ENCODE measurements at places on chromosomes 4 and X. TPM values are rescaled to one million over a fixed set of nuclear protein-coding genes. Genes with fewer than 3 reads are reported as not detected.
A peak's percentile ranks its signal among the peaks of the same experiment; 100 is the strongest.

GRCh38 chr4:165096776-165097175, 15.9 kb downstream of the TMEM192 start:
- DNase-seq, result no peak

Gene USP17L17
- not detected for total RNA-seq

- DNase-seq, result peak; percentile 21
These were observed 1212.2 kb upstream of the TENM3 start for GRCh38 chr4:181030961-181031360.

DNA sequence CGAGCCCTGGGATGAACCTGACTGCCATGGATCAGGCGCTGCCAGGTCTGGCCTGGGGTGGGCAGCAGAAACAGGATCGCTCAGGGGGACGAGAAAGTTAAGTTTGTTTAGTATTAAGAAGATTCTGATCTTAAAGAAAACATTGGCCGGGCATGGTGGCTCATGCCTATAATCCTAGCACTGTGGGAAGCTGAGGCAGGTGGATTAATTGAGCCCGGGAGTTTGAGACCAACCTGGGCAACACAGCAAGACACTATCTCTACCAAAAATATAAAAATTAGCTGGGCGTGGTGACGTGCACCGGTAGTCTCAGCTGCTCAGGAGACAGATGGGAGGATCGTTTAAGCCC, 696 bp upstream of the FLNA start:
- DNase-seq, result no peak

DNA sequence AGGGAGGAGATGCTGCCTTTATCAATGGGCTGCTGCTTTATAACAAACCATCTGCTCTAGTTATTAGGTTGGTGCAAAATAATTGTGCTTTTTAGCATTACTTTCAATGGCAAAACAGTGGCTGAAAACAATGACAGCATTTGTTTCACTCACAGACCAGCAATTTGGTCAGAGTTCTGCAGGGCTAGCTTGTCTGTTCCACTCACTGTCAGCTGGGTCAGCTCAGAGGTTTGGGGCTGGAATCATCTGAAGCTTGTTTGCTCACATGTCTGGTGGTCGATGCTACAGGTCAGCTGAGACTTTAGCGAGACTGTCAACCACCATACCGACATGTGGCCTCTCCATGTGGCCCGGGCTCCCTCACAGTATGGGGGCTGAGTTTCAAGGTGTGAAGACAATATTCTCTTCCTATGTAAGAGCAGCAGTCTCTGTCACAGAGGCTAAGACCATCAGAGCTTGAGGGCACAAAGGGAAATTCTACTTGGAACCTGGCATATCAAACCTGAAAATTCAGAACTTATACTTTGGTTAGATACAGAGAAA, 81.3 kb upstream of the LIMCH1 start:
- no peak for DNase-seq

DNA sequence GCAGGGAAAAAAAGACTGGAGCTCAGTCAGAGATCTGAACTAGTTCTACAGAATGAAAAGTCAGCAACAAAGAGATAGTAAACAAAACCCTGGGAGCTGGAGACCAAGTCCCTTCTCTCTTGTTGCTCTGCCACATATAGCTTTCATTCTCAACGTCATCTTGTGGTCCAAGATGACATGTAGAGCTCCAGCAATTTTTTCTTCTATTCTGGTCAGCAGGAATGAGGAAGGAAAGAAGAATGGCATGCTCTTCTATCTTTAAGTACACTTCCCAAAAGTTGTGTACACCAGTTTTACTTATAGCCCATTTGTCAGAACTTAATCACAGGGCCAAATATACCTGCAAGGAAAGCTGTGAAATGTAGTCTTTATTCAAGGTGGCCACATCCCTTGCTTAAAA, 45.6 kb downstream of the RAP2C start:
- DNase-seq, result no peak

GRCh38 chr4:3442959-3443749, 1.4 kb downstream of the HGFAC start:
- peak; percentile 67 for DNase-seq

DNA sequence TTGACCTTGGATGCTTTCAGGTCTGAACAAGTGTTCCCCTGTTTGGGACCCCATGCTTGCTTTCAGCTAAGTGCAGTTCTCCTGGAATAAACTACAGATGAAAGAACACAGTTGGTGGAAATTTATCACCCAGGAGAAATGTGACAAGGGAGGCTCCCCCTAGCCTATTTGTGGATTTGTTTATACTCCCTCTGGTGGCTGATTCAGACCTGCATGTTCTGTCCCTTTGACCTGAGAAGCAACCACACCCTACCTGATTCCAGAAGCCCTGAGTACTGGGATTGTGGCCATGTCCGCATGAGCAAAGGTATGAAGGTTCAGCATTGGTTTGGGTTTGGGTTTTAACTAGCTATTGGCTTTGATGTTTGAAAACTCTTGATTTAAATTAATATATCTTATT, 440.9 kb downstream of the MID1IP1 start:
- DNase-seq, result peak; percentile 17

All from Daoy (cell line).